ENCODE measurements at places on chromosomes 3 and 15. TPM values are rescaled to one million over a fixed set of nuclear protein-coding genes. Genes with fewer than 3 reads are reported as not detected.

The BHLHE40 gene
- 26.4 TPM for total RNA-seq

The ALG1L2 gene
- total RNA-seq, result 0.78 TPM

The ZNF445 gene
- total RNA-seq, result 10.6 TPM

The CHRM5 gene
- not detected for total RNA-seq

The RBP2 gene
- not detected for total RNA-seq

Data from left lobe of liver (tissue), 2 donors.